IPS-NIHi11 (cell line): ENCODE measurements at places on chromosomes 13 and 19.

- no peak for DNase-seq
Measured at GRCh38 chr19:19775891-19776205, 42.9 kb upstream of the ZNF14 start.

DNA sequence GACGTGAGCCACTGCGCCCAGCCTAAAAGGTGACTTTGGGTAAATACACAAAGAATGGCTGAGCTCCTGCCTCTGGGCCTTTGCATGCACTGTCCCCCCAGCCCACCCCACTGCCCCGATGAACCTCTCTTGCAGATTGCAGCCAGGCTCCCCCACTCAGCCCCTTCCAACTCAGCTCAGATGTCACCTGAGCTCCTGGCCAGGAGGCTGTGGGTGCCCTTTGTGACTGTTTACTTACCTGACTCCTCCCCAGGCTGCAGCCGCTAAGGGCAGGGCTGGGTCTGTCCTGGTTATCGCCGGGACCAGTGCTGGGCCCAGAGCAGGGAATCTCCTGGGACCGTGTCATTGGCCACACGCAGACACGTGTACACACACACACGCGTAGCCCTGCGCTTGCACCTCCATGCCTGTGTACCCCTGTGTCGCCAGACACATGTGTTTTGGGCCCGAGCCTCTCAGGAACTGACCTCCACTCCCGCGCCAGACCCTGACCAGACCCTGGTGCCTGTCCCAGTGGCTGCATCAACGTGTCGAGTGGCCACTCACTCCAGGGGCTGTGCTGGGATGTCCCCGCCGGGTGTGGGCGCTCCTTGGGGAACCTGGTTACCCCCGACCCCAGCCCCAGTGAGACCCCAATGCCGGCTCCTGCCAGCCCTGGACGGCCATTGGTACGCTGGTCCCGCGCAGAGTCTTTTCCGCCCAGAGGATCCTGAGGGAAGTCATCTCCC lies 18.7 kb downstream of the EFNA2 start:
- DNase-seq: no peak

GRCh38 chr13:45863709-45864590 lies 12.4 kb upstream of the SIAH3 start:
- DNase-seq: no peak

- DNase-seq: no peak
Measured at GRCh38 chr13:26623125-26623524, 65.6 kb downstream of the WASF3 start.

GRCh38 chr13:43377973-43378372 lies 354.6 kb downstream of the DNAJC15 start:
- no peak for DNase-seq

- no peak for DNase-seq
Measured at GRCh38 chr13:46339035-46339666, 47.9 kb downstream of the RUBCNL start.
